RWPE2 (cell line): ENCODE measurements at places on chromosomes 2 and 18.

- H3K36me3 ChIP-seq, result no peaks in the 10 kb centered on the region
- no peak overlapping the region for H3K4me3 ChIP-seq
- DNase-seq, result no peak
- H3K4me1 ChIP-seq, result peaks cover 9% of the 10 kb centered on the region
- H3K27me3 ChIP-seq, result no peaks in the 10 kb centered on the region
Measured at GRCh38 chr2:166180951-166181812, 53.4 kb upstream of the SCN1A start.

DNA sequence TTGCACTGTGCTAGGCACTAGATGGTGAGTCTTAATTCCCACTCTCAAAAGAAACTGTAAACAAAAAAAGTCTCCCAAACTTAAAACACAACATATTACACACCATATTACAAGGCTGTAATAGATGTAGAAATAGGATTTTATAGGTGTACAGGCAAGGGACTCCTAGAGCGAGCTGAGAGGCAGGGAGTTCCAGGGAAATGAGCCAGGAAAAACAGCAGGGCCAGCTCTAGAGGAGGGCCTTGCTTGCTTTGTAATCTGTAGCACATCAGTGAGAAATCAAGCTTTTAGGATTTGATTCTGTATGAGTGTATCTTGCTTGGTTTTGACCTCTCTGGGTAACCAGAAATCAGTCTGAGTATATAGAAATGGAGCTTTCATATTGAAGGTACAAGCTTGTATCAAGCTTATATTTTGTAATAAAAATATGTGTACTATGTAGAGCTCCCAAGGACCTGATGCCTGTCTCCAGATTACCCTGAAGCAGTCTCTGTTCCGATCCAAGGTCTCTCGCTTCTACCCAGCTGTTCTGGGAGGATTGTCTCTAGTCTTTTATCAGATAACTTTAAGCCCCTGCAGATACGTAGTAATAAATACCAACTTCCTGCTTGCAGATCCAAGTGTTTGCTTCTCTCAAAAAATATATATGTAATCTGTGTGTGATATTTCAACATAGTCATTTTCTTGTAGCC lies 73.0 kb downstream of the MYO1B start:
- no peak for DNase-seq
- H3K4me3 ChIP-seq, result no peak overlapping the region
- H3K4me1 ChIP-seq, result peaks cover 65% of the 10 kb centered on the region
- no peaks in the 10 kb centered on the region for H3K27me3 ChIP-seq
- peaks cover under 1% of the 10 kb centered on the region; the same call in 1 of the 2 replicates for H3K36me3 ChIP-seq

DNA sequence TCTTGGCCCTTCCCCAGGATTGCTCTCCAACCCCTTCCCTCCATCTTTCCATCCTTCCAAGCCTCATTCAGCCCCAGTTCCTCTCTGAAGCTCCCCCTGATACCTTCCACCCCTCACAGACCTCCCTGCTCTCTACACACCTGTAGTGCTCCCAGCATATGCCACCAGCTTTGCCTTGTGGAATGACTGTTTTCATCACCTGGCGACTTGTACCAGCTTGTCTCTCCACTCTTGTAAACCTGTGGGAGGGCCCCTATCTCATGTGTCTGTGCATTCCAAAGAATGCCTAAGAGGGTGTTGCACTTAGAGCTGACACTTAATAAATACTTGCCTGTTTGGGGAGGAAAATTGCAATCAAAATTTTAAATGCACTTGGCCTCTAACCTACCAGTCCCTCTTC lies 198.7 kb downstream of the BCL11A start:
- H3K4me3 ChIP-seq, result no peak overlapping the region
- no peaks in the 10 kb centered on the region for H3K4me1 ChIP-seq
- no peaks in the 10 kb centered on the region for H3K36me3 ChIP-seq
- no peak for DNase-seq

GRCh38 chr2:145256551-145256950 lies 736.6 kb upstream of the ZEB2 start:
- no peak overlapping the region for H3K4me3 ChIP-seq
- H3K27me3 ChIP-seq, result no peaks in the 10 kb centered on the region
- H3K4me1 ChIP-seq, result no peaks in the 10 kb centered on the region
- no peaks in the 10 kb centered on the region for H3K36me3 ChIP-seq

GRCh38 chr2:103144837-103145236 lies 383.0 kb downstream of the TMEM182 start:
- no peak overlapping the region for H3K27ac ChIP-seq
- H3K4me1 ChIP-seq, result no peaks in the 10 kb centered on the region
- H3K36me3 ChIP-seq, result no peaks in the 10 kb centered on the region
- H3K27me3 ChIP-seq, result peaks cover 9% of the 10 kb centered on the region
